ENCODE measurements at places on chromosomes 12 and 14. TPM values are rescaled to one million over a fixed set of nuclear protein-coding genes. Genes with fewer than 3 reads are reported as not detected.

Gene CMA1
- total RNA-seq = not detected

GRCh38 chr12:49288412-49288853 lies 6.5 kb upstream of the PRPH start:
- DNase-seq = no peak

Gene C12orf50
- 0.22 TPM for total RNA-seq

Gene SIRT4
- total RNA-seq = 4.6 TPM

Gene CCDC38
- 0.09 TPM for total RNA-seq

- no peak for DNase-seq
Observed at GRCh38 chr12:75725521-75726111, 214.2 kb upstream of the KRR1 start.

Gene CCDC196
- total RNA-seq = not detected

Gene SAMD15
- total RNA-seq = 2.0 TPM

- DNase-seq = no peak
Observed at GRCh38 chr14:55822906-55823305, 242.9 kb downstream of the KTN1 start.

DNA sequence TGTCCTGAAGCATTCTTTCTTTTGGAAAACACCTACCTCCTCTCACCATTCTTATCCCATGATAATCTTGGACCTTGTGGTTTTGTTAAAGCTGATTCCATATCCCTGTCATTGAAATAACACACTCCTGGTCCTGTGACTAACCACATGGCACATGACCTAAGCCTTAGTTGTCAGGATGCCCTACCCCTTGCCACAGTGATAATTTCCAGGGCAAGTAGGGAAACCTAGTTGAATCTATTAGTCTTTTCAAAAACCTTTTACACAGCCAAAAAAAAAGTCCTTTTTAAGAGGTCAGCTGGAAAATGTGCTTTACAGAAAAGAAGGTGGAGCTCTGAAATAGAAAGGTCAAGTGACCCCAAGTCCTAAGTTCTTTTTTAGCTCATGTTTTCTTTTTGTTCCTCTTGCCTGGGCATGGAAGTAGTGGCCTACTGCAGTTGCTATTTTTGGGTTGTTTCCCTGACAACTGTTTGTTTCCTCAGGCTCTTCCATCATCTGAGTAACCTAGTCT lies 608.4 kb downstream of the LRFN5 start:
- DNase-seq = no peak

DNA sequence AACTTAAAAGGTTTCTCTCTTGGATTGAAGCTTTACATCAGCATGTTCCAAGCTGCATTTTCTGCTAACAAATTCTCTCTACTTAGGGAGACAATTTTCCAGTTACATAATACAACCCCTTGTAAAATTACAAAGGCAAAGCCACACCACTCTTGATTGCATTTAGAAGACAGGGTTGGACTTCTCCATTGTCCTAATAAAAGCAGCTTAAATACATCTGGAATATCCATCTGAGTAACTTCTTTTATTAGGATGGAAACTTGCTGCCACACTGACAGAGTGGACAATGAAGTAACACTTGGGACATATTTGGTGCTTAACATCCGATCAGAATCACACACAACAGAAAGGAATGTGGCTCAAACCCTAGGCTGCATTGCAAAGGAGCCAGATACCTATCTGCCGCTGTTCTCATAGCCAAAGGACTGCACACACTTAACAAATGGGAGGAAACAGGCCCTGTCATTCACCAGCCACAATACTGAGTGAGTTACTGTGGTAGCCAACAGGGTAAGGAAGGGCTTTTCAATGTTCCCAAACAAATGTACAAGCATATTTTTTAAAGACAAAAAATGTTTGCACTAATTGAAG lies 157.2 kb downstream of the PAX9 start:
- DNase-seq = no peak

DNA sequence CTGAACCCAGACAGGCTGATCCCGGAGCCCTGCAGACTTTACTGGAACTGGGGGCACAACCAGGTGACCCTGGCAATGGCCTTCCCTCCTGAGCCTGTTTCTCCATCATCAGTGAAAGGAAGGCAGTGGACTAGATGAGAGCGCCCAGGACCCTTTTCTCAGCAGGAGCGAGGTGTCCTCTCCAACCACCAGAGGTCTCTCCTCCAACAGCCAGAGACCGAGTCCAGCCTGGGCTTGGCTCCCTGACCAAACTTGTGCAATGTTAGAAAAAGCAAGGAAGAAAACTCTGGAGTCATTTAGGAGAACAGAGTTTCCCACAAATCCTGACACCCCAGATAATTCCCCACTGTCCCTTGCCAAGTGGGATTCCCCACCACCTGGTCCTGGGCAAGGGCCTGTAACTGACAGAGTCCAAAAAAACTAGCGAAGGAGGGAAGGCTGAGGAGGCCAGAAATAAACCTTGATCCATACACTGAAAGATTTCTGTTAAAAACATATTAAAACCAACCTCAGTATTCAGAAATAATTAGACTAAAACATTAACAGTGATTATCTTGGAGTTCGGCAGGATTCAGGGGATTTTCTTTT lies 9.0 kb downstream of the RPS6KL1 start:
- no peak for DNase-seq

DNA sequence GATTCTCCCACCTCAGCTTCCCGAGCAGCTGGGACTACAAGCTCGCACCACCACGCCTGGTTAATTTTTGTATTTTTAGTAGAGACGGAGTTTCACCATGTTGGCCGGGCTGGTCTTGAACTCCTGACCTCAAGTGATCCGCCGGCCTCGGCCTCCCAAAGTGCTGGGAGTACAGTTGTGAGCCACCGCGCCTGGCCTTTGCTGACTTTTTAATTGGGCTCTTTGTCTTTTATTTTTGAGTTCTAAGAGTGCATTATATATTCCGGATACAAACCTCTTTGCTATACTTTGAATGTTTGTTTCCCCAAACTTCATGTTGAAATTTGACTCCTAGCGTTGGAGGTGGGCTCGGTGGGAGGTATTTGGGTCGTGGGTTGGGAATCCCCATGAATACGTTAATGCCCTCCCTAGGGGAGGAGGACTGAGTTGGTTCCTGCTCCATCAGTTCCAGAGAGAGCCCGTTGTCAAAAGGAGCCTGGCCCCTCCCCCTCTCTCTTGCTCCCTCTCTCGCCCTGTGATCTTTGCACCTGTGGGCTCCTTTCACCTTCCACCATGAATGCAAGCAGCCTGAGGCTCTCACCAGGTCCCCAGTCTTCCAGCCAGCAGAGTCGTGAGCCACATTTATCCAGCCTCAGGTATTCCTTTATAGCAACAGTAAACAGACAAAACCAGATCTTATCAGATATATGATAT lies 103.2 kb upstream of the EVL start:
- no peak for DNase-seq

DNA sequence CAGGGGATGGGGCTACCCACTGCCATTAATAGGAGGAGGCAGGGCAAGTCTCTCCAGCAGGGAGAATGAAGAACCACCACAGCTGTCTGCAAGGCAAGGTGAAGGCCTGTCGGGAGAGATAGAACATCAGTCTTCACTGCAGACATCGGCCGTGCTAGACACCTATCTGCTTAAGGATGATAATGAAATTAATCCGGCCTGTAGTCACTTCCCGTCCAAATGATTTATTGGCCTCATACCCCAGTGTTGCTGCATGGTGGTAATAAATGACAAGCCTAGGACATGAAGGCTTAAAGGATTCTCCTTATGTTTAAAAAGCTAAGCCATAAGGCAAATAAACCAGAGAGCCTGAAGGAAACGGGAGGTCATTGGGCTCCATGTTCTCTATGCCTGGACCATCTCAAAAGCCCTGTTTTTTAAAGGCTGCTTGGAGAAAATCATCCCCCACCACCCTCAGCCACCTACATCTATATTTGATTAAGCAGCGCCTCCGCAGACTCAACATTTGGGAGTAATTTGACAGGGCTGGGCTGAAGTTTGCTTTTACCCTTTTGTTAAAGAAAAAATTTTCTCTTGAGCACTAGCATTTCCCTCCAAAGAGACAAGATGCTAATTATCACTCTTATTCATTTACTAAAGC lies 137.7 kb downstream of the PLXNC1 start:
- no peak for DNase-seq
